ENCODE measurements at places on chromosomes 16 and 17. TPM values are rescaled to one million over a fixed set of nuclear protein-coding genes. Genes with fewer than 3 reads are reported as not detected.

- H3K27me3 ChIP-seq: no peaks in the 10 kb centered on the region
- no peak overlapping the region for H3K27ac ChIP-seq
- no peak overlapping the region for H3K4me3 ChIP-seq
- DNase-seq: no peak
Measured at GRCh38 chr17:32971171-32971570, 20.5 kb upstream of the SPACA3 start.

DNA sequence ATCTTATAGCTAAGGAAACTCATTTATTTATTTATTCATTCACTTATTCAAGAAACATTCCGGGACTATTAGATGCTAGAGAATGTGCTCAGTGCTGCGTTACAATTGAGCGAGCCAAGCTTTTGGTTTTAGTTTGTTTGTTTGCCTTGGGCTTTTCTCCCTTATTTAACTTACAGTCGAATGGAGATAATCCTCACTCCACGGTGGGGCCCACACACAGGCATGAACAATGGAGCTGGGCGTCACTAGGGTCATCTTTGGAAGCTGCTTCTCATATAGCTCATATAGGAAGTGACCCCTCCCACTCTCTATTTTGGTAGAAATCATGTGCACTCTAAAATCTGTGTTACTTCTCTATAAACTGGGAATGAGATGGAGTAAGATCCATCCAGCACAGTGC, 210.0 kb downstream of the TMEM114 start:
- no peak overlapping the region for H3K4me3 ChIP-seq
- no peaks in the 10 kb centered on the region for H3K36me3 ChIP-seq
- no peaks in the 10 kb centered on the region for H3K27me3 ChIP-seq
- H3K4me1 ChIP-seq: no peaks in the 10 kb centered on the region
- DNase-seq: no peak

CACNG5 gene
- total RNA-seq: not detected

PRAC2 gene
- total RNA-seq: not detected

- no peaks in the 10 kb centered on the region for H3K36me3 ChIP-seq
- H3K4me1 ChIP-seq: no peaks in the 10 kb centered on the region
- no peaks in the 10 kb centered on the region for H3K27me3 ChIP-seq
- no peak overlapping the region for H3K4me3 ChIP-seq
- no peak overlapping the region for H3K27ac ChIP-seq
Measured at GRCh38 chr17:7644775-7645174, 6.0 kb upstream of the ATP1B2 start.

FASN gene
- total RNA-seq: 95.4 TPM

GRCh38 chr17:40171750-40172149, 5.5 kb upstream of the RAPGEFL1 start:
- H3K36me3 ChIP-seq: peaks cover 6% of the 10 kb centered on the region
- H3K27ac ChIP-seq: no peak overlapping the region
- H3K4me3 ChIP-seq: no peak overlapping the region

- no peak for DNase-seq
- no peaks in the 10 kb centered on the region for H3K4me1 ChIP-seq
- H3K27me3 ChIP-seq: no peaks in the 10 kb centered on the region
- H3K27ac ChIP-seq: no peak overlapping the region
- no peaks in the 10 kb centered on the region for H3K36me3 ChIP-seq
- H3K4me3 ChIP-seq: no peak overlapping the region
Measured at GRCh38 chr17:62043140-62043539, 21.9 kb downstream of the MED13 start.

TK1 gene
- 5.6 TPM for total RNA-seq

DNA sequence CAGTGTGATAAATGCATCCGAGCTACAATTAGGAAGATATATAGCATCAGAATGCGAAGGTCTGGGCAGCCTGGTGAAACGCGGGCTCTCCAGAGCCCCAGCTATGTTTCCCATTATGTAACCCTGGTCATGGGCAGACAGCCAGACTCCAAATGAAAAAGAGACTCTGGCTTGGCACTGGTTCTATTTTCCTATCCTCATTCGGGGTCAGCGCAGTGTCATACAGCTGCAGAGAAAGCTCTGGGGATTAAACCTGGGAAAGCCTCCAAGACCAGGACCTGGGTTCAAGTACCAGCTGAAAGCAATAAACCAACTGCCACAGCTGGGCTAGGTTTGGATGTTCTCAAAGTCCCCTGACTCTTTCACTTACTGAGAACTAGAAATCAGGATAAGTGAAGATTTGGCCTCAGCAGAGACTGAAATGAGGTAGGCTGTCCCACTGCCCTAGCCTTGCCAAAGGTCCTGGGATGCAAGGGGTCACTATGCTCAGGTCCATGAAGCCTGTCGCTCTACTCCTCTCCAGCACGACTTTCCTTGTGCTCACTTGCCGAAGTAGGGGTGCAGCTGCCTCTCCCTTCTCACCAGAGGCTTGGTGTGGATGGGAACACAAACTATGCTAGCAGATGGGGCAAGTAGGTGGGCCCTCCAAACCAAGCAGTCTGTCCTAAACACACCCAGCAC, 123.8 kb downstream of the SMG6 start:
- H3K36me3 ChIP-seq: no peaks in the 10 kb centered on the region
- H3K4me1 ChIP-seq: peaks cover 18% of the 10 kb centered on the region
- H3K27me3 ChIP-seq: no peaks in the 10 kb centered on the region
- peak overlapping the region; percentile 78 for H3K27ac ChIP-seq
- DNase-seq: peak; percentile 73

- H3K27ac ChIP-seq: no peak overlapping the region
- H3K4me1 ChIP-seq: no peaks in the 10 kb centered on the region
- no peaks in the 10 kb centered on the region for H3K27me3 ChIP-seq
- H3K36me3 ChIP-seq: no peaks in the 10 kb centered on the region
Measured at GRCh38 chr16:85586380-85587104, 26.6 kb upstream of the GSE1 start.

GRCh38 chr16:11990702-11991390, 14.3 kb downstream of the SNX29 start:
- no peaks in the 10 kb centered on the region for H3K36me3 ChIP-seq
- DNase-seq: no peak
- no peaks in the 10 kb centered on the region for H3K4me1 ChIP-seq
- no peak overlapping the region for H3K4me3 ChIP-seq

DNA sequence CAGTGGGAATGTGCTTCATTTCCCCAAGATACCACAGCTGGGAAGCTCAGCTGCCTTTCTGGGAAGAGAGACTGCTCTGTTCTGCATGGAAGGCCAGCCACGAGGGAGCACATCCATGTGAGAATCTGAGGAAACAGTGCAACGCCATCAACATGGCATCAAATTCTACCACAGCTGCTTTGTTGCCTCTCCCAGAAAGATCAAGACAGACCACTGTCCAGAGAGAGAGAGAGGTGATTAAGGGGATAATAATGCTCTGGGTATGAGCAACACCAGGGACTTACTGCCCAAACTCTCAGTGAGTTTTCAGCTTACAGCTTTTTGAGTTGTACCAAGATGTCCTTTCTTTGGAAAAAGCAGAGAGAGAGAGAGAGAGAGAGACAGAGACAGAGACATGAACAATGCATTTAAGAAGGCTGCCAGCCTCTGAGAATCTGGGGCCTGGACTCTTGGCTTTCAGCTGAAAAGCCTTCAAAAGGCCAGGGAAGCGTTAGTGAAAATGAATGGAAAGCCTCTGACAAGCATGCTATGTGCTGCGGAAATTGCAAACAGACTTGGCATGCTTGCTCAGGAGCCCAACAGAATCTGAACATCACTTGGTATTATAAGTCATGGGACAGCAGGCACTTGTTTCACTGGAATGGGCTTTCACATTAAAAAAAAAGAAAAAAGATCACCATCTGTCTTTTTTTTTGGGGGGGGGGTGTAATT, 223.1 kb downstream of the MAP2K6 start:
- DNase-seq: no peak
- H3K4me3 ChIP-seq: no peak overlapping the region
- no peak overlapping the region for H3K27ac ChIP-seq
- H3K4me1 ChIP-seq: no peaks in the 10 kb centered on the region

GRCh38 chr17:488993-489757, 136.6 kb upstream of the RPH3AL start:
- peak overlapping the region; percentile 33 for H3K27ac ChIP-seq
- H3K4me1 ChIP-seq: peaks cover 5% of the 10 kb centered on the region
- no peaks in the 10 kb centered on the region for H3K27me3 ChIP-seq
- H3K4me3 ChIP-seq: peak overlapping the region; percentile 56
- no peaks in the 10 kb centered on the region for H3K36me3 ChIP-seq

DNA sequence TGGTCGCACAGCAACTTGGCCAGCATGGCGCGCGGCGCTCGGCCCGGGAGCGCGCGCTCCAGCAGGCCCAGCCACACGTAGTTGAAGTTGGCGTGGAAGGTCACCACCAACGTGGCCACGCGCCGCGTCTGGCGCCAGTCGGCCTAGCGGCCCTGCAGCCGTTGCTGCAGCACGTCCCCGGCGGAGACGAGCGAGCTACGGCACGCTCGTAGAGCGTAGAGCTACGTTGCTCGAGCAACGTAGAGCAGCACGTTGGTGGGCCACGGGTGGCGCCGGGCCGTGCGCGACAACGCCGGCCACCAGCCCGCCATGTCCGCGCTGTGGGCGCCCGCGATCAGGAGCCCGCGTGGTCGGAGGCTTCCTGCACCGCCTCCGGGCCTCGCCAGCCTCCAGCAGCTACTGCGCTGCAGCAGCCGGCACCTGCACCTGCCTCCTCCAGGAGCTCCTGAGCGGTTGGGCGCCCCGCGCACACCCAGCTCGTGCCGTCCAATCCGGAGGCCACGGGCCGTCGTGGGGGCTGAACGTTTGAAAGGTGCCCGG, 13.4 kb upstream of the SULT1A1 start:
- peak overlapping the region; percentile 64 for H3K4me3 ChIP-seq
- no peaks in the 10 kb centered on the region for H3K36me3 ChIP-seq
- H3K27me3 ChIP-seq: no peaks in the 10 kb centered on the region
- peak overlapping the region; percentile 52 for H3K27ac ChIP-seq
- DNase-seq: peak; percentile 69
- H3K4me1 ChIP-seq: no peaks in the 10 kb centered on the region

CDH5 gene
- 19.2 TPM for total RNA-seq

- no peaks in the 10 kb centered on the region for H3K27me3 ChIP-seq
- no peak for DNase-seq
- no peaks in the 10 kb centered on the region for H3K4me1 ChIP-seq
Measured at GRCh38 chr16:21614896-21615295, 15.5 kb downstream of the METTL9 start.

DNA sequence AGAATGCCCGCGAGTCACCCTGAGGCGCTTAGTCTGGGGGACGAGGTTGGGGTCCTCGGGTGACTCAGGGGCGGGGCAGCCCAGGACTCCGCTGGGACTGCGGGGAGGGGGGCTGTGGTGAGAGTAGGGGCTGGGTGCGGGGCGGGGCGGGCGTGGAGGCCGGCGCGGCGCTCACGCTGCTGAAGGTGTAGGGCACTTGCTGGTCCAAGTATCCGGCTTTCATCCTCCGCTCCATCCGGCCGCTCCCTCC, 832 bp downstream of the ETV4 start:
- H3K27ac ChIP-seq: peak overlapping the region; percentile 82
- no peaks in the 10 kb centered on the region for H3K4me1 ChIP-seq
- H3K36me3 ChIP-seq: no peaks in the 10 kb centered on the region
- peak overlapping the region; percentile 83 for H3K4me3 ChIP-seq
- DNase-seq: no peak

GRCh38 chr17:38702166-38702915, 2.7 kb upstream of the MLLT6 start:
- peak overlapping the region; percentile 81 for H3K4me3 ChIP-seq
- no peaks in the 10 kb centered on the region for H3K36me3 ChIP-seq
- peak overlapping the region; percentile 98 for H3K27ac ChIP-seq

GRCh38 chr16:28196387-28196987, 15.3 kb downstream of the XPO6 start:
- no peaks in the 10 kb centered on the region for H3K27me3 ChIP-seq
- H3K4me3 ChIP-seq: no peak overlapping the region
- H3K4me1 ChIP-seq: no peaks in the 10 kb centered on the region
- H3K36me3 ChIP-seq: no peaks in the 10 kb centered on the region
- H3K27ac ChIP-seq: no peak overlapping the region
- DNase-seq: no peak

- no peak overlapping the region for H3K4me3 ChIP-seq
- no peaks in the 10 kb centered on the region for H3K27me3 ChIP-seq
- no peaks in the 10 kb centered on the region for H3K4me1 ChIP-seq
- no peaks in the 10 kb centered on the region for H3K36me3 ChIP-seq
- DNase-seq: no peak
- H3K27ac ChIP-seq: no peak overlapping the region
Measured at GRCh38 chr17:6097005-6097279, 26.8 kb downstream of the WSCD1 start.

SLC22A31 gene
- total RNA-seq: not detected

DNA sequence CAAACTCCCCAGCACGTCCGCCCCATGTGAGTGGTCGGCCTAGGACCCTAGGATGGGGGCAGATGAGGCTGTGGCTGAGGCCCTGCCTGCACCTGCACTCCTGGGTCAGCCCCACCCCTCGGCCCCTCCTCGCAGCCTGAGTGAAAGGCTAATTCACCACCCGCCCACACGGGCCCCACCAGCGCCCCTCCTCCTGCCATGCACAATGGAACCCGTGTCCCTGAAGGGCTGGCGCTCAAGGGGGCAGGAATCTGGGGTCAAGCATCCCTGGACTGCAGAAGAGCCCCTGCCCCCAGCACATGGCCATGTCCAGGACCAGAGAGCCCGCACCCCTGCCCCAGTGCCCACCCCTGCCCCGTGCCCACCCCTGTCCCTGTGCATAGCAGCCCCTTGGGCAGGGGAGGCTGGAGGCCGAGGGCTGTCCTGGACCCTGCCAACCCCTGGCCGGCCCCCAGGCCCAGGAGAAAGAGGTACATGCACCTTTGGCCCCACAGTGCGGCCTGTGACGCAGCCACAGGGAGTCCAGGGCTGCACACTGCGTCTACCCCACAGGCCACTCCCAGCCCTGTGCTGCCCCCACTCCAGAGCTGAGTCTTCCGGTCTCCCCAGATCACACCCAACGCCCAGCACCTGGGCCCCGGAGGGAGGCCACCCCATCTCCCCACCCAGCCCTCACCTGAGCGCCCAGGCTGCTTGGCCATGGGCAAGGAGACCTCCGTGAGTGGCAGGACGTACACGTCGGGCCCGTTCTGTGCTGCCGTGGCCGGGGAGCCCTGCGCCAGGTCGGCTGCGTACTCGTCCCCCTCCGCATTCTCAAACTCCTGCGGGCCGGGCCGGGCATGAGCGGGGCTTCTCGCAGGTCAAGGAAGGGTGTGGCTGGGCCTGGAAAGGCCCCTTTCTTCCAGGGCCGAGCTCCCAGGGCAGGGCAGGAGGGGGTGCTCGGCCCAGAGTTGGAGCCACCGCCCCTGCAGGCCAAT, 34.6 kb upstream of the PVALEF start:
- H3K27ac ChIP-seq: no peak overlapping the region
- H3K27me3 ChIP-seq: no peaks in the 10 kb centered on the region
- no peak for DNase-seq
- H3K4me3 ChIP-seq: no peak overlapping the region
- no peaks in the 10 kb centered on the region for H3K4me1 ChIP-seq
- H3K36me3 ChIP-seq: no peaks in the 10 kb centered on the region
